ENCODE measurements at places on chromosomes 1 and 21.

- DNase-seq, result peak; percentile 83
Observed at GRCh38 chr1:1000357-1001056, 610 bp upstream of the HES4 start.

GRCh38 chr1:221396526-221396925 lies 345.4 kb downstream of the DUSP10 start:
- DNase-seq, result no peak

DNA sequence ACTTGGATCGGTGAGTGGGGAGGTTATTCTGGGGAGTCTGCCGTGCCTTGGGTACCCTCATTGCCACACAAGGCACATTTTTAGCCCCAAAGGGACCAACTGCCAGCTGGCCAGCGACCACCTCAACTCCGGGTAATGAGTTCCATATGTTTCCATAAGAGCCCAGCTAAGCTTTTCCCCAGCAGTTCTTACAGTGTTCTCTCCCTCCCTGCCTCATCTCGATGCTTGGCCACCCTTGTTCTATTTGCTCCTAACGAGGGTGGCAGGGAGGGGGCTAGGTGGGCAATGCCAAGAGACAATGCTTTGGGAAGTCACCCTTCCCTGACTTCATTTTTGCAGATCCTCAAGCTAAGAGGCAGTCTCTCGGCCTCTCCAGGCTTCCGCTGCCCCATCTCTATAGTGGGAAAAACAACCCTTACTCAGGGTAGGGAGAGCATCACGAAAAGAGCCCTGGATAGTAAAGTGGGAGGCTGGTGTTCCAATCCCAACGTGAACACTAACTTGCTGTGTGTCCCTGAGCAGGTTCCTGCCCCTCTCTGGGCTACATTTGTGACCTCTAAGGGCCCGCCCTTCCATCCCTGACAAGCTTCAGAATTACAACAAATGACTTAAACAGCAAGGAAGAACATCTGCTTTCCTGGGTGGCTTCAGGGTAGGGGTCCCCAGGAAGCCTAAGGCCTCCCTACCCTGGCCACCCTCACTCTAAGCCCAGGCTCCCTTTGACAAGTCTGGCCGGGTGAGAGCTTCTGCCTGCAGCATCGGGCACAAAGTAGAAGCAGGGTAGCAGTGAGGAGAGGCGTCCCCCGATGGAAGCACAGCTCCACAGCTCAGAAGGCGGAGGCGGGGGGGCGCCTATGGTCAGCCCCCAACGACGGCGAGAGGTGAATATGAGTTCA lies 5.8 kb downstream of the ID3 start:
- DNase-seq, result peak; percentile 45

GRCh38 chr21:37075214-37075770 lies 2.2 kb downstream of the TTC3 start:
- DNase-seq, result no peak

DNA sequence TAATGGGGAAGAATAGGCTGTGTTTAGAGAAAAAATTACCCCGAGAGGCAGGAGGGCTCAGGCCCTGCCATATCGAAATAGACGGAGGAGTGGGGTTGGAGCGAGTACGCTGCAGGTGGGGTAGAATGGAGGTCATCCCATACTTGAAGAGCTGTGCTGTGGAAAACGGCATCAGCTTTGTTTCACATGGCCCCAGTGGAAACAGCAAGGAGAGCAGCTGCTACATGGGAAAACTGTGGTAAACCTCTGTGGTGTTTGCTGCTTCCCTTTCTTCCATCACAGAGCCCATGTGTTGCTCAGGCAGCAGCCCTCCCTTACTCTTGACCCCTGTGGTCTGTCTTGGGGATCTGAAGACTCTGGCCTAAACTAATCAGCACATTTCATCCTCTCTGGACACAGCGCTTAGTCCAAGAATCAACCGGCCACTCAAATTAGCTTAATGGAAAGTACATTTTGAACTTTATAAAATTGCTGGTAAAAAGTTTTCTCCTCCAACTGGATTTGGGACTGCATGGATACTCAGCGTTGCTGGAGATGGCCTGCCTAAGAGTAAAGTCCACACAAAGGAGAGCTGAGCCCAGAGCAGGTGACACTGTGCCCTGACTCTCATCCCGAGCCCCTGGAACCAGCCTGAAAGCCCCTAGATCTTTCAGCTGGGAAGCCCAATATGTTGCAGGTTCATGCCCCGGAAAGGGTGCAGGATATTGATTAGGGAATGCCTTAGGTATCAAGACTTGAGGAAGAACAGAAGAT lies 127.1 kb upstream of the GADD45A start:
- DNase-seq, result no peak

DNA sequence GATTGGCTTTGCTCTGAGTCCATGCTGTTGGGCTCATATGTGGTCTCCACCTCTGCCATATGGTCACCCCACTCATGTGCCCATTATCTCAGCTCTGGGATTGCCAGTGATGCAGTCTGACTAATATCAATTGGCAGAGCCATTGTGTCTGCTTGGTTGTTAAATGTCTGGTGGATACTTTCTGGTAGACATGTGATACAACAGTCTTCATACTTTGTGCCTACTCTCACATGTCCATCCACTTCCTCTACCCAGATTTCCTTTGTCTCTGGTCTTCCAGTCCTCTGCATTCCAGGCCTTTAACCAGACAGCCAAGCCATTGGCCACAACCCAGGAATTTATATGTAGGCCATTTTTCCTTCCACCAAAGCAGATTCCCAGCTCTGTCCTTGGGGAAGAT lies 30.8 kb upstream of the DIPK1A start:
- DNase-seq, result no peak

DNA sequence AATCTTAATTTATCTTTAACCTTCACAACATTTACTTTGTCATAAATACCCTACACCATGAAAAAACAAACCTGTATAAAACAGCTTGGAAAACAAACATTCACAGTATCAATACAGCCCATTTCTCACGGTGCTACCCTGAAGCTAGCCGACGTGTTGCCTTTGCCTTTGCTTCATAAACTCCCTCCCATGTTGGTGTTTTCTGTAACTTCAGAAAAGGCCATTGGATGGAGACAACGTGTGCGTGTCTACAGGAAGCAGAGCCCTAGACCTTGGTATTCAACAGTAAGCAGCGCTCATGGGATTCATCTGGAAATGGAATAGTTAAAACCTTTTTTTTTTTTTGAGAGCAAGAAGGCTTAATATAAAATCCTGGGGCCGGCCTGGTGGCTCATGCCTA lies 7.2 kb upstream of the PRDM15 start:
- no peak for DNase-seq

DNA sequence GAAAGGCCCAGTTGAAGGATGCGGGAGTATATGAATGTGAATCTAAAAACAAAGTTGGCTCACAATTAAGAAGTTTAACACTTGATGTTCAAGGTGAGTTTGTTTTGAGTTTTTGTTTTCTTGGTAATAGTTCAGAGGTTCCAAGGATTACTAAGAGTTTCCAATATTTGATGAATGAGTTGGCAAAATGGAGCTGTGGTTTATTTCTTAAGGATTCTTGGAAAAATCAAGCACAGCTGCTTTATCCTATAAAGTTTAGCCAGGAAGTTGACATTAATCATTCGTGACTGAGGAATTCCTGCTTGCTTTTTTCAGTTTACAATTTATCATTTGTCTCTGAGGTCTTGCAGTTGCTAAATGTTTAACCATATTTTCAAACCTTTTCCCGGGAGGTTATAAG lies 15.1 kb downstream of the VCAM1 start:
- DNase-seq, result peak; percentile 89

All from endothelial cell of umbilical vein (primary cell).